Esophagus mucosa (tissue), 1 donor: ENCODE measurements at places on chromosomes 6 and 20.

DNA sequence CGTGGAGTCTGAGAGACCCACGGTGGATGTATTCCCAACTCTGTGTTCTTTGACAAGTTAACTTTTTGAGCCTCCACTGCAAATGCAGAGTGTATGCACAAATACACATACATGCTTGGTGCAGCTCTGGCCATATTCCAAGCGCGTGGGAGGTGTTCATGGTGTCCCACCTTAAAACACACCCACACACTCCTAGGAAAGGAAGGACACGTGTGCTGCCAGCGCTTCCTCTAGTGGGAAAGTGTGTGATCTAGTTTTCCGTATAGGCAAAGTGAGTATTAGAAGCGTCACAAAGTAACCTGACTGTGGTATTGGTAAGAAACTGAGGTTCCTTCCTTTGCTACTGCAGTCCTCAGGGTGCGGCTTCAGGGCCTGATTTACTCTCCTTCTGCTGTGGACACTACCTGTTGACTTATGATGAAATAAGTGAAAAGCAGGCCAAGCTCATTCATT lies 36.0 kb upstream of the MPC1 start:
- ATAC-seq, result no peak

- no peak for ATAC-seq
Measured at GRCh38 chr6:92159046-92159445, 1260.3 kb downstream of the EPHA7 start.

DNA sequence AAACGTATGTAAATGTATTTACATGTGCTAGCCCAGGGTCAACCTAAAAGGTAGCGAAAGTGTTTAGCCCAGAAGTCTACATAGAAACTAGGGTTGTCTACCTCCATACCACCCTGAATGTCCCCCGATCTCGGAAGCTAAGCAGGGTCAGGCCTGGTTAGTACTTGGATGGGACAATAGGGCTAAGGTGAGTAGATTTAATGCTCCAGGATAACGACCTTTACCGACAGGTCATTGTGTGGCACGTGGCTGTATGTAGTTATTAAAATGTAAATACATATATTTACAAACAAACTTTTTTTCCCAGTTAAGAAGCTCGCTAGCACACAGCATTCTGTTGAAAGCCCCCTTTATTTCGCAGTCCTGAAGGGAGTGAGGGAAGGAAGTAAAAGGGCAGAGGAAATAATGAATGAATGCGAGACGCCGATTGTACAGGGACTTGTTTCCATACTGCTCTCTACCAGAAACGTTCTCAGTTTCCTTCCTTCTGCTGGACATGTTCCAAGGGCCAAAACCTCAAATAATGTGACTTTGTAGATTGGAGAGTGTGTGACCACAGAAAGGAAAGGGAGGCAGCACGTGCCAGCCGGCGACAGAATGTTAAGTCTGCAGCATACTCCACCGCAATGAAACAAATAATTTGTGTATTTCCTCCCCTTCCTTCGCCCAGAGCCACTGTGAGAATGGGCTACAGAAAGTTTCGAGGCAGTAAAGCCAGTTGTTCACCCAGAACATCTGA lies 612 bp downstream of the ADAT2 start:
- peak; percentile 31 for ATAC-seq

- ATAC-seq, result no peak
Measured at GRCh38 chr6:157246048-157246630, 77.2 kb downstream of the TMEM242 start.

DNA sequence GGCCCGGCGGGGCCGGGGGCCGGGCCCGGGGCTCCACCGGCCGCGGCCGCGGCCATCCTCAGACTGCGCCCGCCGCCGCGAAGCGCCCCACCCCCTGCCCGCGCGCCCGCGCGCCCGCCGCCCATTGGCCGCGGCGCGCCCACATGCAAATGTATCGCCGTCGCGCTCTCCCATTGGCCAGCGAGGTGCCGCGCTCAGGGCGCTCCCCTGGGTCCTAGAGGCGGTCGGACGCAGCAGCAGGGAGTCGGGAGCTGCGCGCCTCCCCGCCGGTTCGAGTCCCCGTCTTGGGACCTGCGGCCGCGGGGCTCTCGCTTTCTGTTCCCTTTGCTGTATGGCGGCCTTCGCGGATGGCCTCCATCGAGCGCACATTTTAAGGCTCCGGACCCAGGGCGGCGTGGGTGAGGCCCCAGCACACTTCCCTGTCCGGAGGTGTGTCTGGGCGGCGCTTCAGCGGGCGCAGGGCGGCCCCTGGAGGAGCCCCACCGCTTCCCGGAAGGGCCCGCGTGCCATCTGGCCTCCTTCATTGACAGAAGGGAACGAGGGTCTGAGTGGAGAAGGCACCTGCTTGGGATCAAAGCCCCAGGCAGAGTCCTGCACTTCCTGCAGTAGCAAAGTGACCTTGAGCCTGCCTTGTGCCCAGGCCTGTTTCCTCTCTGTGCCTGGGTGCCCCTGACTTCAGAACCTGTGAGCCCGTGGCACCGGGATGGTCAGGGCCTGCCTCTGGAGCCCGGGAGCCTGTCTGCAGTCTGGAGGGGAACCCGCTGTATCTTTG lies at the start of gene CABLES2:
CABLES2 (minus strand) TSS at position 65 of the 772 bp plus-strand sequence; CDS start at position 56, 9 bp downstream.
- ATAC-seq, result peak; percentile 85

DNA sequence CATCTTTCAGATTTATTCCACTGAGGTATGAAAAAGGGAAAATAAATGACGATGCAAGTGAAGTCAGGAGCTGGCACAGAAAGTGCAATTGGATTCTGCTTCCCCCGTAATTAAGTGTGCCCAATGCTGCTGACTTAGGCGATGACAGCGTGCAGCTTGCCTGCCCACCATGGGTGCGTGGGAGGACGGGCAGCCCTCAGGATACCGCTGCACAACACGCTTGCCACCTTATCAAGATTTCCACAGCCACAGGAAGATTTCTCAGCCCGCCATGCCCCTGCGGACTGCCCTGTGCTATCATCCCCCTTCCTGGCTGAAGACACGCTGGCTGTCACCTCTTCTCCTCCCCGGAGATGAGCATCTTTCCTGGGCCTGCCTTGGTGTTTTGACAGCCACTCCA lies 103.3 kb upstream of the BACH2 start:
- no peak for ATAC-seq

DNA sequence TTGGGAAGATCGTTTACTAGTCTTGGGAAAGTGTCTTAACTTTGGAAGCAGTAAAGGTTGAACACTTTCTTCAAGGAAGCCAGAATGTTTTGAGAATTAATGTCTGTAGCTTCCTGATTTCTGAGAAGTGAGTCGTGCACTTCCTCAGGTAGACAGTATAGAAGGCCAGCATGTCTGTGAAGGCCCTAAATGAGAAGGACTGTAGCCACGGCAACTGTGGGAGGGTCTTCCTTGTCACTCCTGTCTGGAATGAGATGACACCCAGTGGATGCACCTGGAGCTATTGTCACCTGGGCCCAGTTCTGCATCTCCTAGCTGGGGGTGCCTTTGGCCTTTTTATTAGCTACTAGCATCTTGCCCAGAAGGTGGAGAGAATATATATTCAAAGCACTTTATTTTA lies 8.8 kb downstream of the STX16 start:
- peak; percentile 36 for ATAC-seq
